ENCODE measurements at places on chromosomes 5 and 9.

GRCh38 chr9:73269430-73270101 is 117.9 kb downstream of the ANXA1 start:
- DNase-seq, result no peak

GRCh38 chr9:35609001-35609819 is 4.1 kb downstream of the TESK1 start:
- DNase-seq, result no peak

GRCh38 chr9:114829574-114830440 is 24.0 kb upstream of the TNFSF15 start:
- DNase-seq, result no peak

DNA sequence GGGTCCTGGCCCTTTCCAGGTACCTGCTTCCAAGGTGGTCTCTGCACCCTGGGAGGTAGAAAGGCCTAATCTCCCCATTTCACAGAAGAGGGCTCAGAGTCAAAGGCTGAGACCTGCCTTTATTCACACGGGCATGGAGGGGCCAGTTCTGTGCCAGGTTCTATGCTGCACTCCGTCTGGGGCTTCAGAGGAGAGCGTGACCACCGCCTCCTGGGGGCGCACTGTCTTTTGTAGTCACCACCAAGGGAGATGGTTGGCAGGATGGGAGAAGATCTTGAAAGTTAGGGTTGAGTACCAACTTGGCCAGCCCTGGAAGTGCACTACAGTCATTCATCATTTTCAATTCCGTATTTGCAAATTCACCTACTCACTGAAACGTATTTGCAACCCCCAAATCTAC is 23.7 kb upstream of the PRDM12 start:
- no peak for DNase-seq

DNA sequence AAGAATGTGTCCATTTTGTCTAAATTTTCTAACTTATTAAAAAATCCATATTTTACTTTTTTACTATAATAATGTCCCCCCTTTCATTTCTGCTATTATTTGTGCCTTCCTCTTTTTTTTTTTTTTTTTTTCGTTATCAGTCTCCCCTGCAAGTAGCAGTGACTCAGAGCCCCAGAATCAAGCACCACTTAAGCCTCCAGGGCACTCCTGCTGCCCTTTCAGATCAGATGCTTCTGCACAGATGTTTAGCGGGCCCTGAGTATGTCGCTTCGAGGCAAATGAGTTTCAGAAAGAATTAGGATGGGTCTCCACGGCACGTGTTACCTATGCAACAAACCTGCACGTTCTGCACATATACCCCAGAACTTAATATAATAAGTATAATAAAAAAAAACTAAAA is 11.7 kb downstream of the MED7 start:
- no peak for DNase-seq

DNA sequence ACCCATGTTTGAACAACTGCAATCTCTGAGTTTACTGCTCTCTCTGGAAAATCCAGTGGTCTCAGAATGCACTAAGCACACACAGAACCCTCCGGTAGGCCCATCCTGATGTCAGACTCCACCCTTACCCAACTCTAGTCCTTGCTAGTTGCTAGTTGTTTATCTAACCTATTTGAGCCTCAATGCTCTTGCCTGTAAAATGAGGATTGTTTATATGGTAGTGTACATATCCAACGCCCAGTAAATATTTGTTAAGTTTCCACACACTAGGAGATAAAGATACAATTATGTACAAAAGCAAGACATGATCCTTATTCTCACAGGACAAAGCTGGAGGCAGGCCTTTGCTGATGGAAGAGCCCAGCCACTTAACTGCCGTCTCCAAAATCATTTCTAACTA is 192.2 kb downstream of the SPOCK1 start:
- DNase-seq, result no peak

Data from neural crest cell (in vitro differentiated cells).